Stimulated activated CD4-positive, alpha-beta T cell treated with anti-CD3 and anti-CD28 coated beads, Interleukin-1b, Interleukin-23, amount 100 ng/mL, for 1 hour (primary cell): ENCODE measurements at places on chromosomes 6 and 20.

DNA sequence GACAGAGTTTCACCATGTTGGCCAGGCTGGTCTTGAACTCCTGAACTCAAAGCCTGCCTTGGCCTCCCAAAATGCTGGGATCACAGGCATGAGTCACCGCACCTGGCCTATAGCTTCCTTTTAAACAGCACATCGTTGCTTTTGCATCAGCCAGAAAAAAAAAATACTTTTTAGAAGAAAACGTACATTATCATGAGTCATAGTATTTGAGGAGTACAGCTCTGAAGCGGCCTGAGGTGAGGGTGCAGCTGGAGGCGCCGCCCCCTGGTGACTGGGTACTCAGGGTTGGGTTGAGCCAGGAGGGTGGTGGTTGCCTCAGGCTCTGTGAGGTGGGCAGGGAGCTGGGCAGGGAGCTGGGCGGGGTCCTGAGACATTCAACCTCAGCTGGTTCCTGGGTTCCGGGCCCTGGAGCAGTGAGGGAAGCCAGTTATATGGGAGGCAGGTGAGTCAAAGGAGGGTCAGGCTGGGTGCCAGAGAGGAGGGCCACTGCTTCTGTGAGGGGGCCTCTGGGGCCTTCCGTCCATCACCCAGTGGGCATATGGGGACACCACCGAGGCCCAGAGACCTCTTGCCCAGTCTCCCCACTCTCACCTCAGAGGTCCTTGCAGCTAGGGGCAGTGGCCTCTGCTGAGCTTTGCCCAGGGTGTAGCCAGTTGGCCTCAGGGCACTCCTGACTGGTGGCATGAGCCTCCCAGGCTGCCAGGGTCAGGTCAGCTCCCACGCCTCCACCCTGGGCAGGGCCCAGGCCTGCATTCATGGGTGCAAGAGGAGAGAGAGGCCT is 11.7 kb upstream of the ID1 start:
- no peak for DNase-seq

DNA sequence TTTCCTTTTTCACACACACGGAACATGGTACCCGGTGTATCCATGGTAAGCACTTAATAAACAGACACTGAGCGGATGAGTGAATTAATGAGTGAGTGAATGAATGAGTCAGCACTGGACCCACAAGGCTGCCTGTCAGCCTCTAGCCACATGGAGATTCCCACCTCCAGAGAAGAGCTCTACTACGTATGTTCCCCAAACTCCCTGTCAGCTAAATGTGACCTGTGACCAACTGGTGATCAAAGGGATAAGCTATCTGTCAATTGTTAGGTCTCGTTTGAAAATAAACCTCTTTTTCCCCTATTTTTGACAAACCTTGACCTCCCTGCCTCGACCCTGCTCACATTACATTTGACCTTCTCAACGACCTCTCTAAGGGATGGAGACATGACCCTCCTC is 24.5 kb upstream of the TAF8 start:
- no peak for DNase-seq

GRCh38 chr6:20575125-20575524 is 40.9 kb downstream of the CDKAL1 start:
- no peak for DNase-seq

DNA sequence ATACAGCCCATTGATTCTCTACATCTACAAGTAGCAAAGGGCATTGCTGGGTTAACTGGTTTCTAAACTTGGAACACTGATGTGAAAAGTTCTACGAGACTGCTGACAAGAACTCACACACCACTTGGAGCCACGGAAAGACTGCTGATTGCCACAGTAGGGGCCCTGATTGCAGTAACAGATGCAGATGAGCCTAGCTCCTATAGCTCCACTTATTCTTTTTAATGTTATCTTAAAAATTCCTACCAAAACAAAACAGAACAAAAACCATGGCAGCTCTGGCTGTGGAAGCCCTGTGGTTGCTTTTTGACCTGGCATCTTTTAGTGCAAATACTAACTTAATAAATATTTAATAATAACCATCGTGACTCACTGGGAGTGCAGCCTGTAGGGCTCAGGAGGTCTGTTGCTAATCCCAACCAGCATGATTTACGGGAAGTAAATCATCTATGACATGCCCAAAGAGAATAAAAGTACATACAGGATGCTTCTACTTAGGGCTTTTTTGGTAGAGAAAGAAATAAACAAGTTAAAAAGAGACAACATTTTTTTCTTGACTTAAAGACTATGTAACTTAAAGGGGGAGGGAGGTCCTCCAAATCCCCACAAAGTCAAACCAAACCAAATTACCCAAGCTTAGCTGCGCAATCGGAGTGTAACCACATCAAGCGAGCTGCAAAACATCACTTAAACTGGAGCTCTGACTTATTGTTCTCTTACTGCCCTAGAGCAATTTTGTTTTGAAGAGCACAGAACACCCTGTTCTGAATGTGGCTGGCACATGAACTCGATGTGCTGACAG is 87.2 kb downstream of the FKBP5 start:
- no peak for DNase-seq

- no peak for DNase-seq
Measured at GRCh38 chr6:15977050-15977449, 151.8 kb upstream of the MYLIP start.

GRCh38 chr20:57958050-57958420 is 248.2 kb upstream of the PMEPA1 start:
- DNase-seq = no peak

GRCh38 chr6:118764766-118765165 is 113.4 kb upstream of the CEP85L start:
- no peak for DNase-seq

DNA sequence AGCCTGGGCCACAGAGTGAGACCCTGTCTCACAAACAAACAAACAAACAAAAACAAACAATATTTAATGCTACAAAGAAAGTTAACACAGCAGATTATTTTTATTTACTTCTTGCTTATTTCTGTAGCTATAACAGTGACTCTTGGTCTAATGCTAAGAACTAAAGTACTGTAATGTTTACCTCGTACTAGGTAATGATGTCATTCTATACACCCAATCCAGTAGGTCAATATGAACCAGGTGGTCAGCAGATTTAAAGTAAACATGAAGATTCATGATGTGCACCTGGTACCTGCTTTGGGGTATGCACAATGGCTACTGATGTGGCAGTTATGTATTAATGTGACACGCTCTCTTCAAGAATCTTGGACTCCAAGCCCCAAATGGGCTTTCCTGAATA is 36.6 kb upstream of the CARMIL1 start:
- DNase-seq = no peak

DNA sequence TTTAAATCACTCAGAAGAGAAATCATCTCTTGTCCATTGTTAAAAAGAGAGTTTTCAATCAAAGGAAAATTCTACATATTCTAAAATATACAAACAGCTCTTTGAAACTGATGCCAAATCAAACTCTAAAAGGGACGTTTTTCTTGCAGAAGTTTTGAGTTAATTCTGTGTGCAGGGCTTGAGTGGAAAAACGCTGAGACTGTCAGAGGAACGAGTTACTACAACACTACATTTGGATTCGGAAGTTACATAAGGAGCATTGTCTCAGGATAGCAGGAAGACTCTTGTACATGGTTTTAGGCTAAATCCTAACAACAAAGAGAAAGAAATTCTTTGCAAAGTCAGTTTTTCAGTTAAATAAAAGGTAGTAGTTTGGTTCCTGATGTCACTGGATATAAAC is 155.7 kb upstream of the SUPT3H start:
- no peak for DNase-seq
